ENCODE measurements at places on chromosomes 16 and 17.

GRCh38 chr17:2705888-2706795 lies 5.4 kb downstream of the CLUH start:
- DNase-seq = no peak

GRCh38 chr16:59545721-59546120 lies 811.6 kb upstream of the GOT2 start:
- DNase-seq = no peak

DNA sequence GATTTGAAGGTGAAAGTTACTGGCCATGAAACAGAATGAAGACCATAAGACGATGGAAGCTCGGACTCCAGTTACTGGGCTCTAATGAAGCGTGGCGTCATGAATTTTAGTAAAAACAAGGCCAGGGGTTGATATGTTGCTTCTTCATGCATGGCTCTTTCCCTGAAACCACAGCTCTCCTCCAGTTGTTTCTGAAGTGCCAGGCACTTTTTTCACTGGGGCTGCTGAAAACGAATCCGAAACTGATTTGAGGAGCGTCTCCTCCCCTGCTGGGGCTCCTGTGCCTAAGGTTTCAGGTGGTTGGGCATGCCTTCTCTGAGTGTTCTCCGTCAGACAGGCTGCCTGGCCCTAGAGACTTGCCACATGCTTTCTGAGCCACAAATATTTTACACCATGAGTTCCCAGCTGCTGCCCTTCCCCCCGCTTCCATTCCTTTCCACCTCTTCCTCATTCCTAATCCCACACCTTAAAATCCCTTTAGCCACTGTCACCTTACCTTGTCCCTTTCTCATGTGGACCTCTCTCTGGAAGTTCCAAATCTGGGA lies 3.7 kb upstream of the MYL4 start:
- no peak for DNase-seq

DNA sequence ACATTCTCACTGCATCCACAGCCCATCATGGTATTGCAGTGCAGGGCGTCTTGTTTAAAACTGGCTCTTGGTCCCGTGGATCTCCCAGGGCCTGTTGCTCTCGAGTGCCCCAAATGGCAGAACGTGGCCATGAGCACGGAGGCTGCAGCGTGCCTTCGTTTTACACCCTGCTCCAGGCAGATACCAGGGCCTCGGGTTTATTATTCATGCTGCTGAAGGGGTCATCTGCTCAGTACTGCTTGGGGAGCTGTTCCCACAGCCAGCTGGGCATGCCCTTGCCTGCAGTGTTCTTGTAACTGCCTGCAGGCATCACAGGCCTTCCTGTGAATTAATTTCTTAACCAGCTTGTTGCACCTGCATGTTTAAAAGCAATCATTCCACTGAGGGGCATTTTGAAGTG lies 129.7 kb upstream of the CHMP6 start:
- no peak for DNase-seq

DNA sequence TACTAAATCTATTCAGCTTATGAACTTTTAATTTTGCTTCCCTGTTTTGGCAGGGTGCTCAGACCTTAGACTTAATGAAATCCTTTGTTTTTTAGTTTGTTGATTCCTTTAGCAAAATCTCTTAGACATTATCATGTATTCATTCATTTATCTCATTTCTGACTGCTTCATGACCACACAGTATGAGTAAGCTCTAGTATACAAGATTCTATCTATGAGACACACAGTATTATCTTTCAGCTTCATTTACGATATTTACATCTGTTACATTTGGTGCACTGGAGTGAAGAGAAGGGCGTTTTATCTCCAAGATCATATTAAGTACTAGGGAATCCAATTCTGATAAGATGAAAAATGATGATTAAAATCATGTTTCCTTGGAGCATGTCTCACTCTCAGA lies 448.1 kb upstream of the CA10 start:
- no peak for DNase-seq

DNA sequence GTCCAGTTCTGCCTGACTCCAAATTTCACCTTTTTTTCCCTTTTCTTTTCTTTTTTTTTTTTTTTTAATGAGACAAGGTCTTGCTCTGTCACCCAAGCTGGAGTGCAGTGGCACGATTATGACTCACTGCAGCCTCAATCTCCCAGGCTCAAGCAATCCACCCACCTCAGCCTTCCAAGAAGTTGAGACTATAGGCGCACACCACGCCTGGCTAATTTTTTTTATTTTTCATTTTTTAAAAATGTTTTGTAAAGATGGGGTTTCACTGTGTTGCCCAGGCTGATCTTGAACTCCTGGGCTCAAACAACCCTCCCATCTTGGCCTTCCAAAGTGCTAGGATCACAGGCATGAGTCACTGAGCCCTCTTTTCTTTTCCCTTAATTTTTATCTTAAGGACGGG lies 33.4 kb upstream of the RBBP6 start:
- no peak for DNase-seq

- DNase-seq = no peak
These were observed 279.4 kb upstream of the ELAC2 start for GRCh38 chr17:13297183-13297582.

GRCh38 chr16:57955572-57956188 lies 15.2 kb downstream of the CNGB1 start:
- DNase-seq = no peak

GRCh38 chr16:4372001-4372577 lies 441 bp downstream of the VASN start:
- DNase-seq = no peak

GRCh38 chr16:58853854-58854791 lies 120.0 kb upstream of the GOT2 start:
- DNase-seq = no peak

DNA sequence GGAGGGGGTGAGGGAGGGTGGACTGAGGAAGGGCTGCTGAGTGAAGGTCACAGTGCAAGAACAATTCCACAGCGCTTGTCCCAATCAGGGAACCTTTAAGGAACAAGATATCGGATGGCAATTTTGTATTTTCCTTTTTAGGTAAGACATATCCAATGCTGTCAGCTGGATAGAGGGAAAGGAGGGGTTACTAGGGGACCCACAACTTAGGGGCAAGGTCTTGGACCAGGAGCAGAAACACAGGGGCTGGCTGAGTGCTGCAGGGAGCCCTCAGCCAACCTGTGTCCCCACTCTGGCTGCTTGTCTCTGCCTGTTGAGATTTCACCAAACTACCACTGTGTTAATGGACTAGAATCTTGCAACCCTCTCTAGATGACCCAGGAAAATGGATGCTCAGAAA lies 47.6 kb downstream of the AKAP1 start:
- DNase-seq = no peak

GRCh38 chr16:67594956-67595355 lies 32.6 kb downstream of the CTCF start:
- DNase-seq = no peak

GRCh38 chr16:78407191-78407590 lies 307.7 kb downstream of the WWOX start:
- DNase-seq = no peak

DNA sequence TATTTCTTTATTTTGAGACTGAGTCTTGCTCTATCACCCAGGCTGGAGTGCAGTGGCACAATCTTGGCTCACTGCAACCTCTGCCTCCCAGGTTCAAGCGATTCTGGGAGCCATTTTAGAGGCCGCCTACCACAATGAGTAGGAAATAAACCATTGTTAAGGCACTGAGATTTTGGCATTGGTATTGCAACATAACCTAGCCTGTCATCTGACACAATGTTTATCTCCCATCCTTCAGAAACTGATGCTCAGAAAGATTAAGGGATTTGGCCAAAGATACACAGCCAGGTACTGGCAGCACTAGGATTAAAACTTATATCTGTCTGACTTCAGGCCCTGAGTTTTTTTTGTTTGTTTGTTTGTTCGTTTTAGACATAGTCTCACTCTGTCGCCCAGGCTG lies 8.0 kb upstream of the COPS3 start:
- DNase-seq = no peak

DNA sequence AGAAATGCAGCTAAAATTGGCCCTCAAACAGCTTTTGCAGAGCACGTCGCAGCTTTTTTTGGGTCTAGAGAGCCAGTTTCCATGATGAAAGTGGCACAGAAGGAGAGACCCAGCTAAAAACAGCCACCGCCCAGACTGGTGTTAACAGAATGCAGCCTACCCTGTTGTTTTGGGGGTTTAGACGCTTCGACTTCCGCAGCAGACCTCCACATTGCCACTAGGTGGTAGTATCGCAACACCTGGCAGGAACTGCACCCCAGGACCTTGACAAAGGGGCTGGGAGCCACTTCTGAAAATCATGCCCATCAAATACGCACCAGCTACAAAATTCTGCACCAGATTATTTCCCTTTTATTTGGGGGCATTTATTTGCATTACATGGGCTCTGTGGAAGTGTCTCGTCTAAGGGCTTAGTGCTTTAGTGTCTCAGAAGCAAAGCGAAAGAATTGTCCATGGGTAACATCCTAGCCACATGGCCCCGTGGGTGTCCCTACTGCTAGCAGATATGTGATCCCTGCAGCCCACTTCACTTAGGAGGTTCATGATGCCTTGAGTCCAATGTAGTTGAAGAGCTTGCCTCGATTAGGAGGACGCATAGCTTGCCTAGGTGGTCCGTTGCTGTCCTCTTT lies 167.1 kb downstream of the HAPSTR1 start:
- DNase-seq = no peak

DNA sequence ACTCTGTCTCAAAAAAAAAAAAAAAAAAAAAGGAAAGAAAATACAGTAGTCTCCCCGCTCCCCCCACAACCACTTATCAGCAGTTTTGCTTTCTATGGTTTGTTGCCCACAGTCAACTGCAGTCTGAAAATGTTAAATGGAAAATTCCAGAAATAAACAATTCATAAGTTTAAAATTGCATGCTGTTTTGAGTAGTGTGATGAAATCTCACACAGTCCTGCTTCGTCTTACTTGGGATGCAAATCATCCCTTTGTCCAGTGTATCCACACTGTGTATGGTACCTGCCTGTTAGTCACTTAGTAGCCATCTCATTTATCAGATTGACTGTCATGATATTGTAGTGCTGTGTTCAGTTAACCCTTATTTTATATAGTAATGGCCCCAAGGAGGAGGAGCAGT lies 41.5 kb downstream of the NF1 start:
- no peak for DNase-seq

- no peak for DNase-seq
These were observed 19.3 kb upstream of the ASGR2 start for GRCh38 chr17:7133916-7134315.

GRCh38 chr17:43822570-43823190 lies 10.3 kb downstream of the MPP3 start:
- no peak for DNase-seq

- no peak for DNase-seq
These were observed 117.6 kb downstream of the TANGO6 start for GRCh38 chr16:68960910-68961309.

GRCh38 chr17:20612635-20613034 lies 33.1 kb downstream of the CDRT15L2 start:
- no peak for DNase-seq

DNA sequence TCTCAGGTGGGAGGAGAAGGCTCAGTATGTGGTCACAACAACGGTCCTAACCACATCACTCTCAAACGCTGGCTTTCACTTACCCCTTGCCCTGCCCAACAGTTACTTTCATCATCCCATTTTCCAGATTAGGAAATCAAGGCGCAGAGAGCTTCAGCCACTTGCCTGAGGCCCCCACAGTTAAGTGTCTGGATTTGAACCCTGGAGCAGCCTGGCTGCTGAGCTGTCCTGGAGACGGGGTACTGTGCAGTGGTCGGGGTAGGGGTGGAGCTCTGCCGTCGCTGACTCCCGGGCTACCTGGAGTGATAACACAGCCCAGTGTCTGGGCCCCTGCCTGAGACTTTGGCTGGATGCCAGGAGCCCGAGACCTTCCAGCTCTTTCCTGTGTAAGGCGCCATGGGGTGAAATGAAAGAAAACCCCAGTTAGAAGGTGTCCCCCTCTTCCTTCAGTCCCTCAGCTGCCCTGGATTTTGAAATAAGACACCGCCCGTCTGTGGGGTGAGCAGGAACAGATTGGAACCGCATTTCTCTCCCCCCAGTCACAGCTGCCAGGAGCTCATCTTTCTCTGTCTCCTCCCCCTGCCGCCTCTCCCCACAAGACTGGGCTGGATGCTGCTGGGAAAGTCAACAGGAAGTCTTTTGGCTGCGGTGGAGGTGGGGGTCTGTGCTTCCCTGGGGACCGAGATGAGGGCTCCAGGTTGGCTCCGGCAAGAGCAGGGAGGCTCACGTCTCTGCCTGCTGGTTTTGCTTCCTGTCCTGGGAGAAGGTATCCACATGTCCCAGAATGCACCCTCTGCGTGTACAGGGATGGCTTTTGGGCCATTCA lies 280.2 kb downstream of the SEC14L1 start:
- no peak for DNase-seq

DNA sequence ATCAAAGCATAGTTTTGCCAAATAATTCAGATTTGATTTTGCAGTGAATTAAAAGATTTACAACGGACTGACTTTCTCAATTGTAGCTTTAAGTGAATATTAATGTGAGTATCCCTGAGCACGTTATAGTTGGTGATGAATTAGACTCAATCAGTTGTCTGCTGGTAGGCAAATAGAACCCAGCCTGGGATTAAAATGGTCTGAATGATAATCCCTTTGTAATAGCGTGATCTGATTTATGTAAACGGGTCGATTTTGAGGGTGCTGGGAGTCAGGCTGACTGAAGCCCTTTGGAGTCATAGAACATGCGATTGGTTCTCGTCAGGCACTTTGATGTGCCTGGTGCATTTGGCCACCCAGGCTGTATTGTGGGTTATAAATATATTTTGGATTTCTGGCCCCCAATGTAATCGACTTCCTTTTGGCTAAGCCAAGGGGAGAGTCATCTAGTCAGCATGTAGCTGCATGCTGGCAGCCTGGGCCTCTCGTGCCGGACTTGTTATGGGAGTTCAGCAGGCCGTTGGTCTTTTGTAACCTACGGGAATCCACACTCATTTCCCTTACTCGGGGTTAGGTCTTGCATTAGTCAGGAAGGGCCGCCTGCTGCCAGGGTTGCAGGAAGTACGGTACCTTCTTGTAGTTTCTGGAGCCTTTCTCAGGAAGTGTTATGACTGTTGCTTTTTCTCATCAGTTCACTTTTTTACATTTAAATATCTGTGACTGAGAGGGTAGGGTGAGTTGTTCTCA lies 5.4 kb downstream of the PGS1 start:
- no peak for DNase-seq
